ENCODE measurements at places on chromosomes 12 and 14. TPM values are rescaled to one million over a fixed set of nuclear protein-coding genes. Genes with fewer than 3 reads are reported as not detected.

FGF23 gene
- total RNA-seq, result not detected

DNA sequence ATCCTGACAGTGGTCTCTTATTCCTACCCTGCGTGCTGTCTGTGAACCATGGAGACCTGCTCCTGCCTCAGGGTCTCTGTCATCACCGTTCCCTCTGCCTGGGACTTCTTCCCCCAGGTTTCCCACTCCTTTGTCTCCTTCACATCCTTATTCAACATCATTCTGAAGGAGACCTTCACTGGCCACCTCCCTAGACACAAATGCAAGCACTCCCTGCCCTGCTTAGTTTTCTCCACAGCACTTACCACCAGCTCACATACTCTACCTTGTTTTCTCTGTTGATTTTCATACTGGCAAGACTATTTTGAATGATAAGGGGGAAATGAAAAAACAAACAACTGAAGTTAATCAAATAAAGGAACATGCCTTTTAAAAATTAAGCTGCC, 192.8 kb downstream of the ANO6 start:
- no peak for DNase-seq

DNA sequence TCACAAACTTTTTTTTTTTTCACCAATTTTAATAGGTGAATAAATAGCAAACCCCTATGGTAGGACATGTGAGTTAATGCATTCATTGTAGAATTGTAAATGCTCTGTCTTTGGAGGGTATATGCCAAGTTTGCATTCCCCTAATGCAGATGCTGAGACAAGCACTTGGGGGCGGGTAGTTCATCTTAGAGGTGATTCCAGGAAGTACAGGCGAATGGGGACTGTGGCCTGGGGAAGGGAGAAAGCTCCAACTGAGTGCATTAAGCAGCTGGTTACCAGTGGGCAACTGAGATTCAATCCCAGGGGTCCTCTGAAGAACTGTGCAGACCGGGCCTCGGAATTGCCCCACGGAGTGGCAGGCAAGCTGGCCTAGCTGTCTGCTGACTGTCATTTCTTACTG, 107.6 kb downstream of the ZNF664 start:
- DNase-seq, result no peak

GRCh38 chr12:87311206-87311605, 718.0 kb downstream of the C12orf50 start:
- no peak for DNase-seq

DNA sequence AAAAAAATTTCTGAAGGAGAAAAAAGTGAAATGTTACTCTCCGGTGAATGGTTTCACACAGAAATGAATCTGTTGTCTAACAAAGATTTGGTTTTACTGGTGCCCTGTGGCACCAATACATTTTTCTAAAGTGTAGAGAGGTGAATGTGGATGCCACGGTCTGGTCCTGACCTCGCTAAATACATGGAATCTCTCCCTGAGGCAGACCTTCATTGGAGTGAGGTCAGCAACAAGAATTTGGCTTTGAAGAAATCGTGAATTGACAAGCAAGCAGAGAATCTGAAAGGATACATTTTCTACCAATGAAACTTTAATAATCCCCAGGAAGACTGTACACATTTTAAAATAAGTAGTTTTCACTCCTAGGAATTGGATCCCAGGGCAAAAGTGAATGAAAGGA, 81.2 kb upstream of the OTOGL start:
- DNase-seq, result no peak

CLEC1B gene
- not detected for total RNA-seq
